ENCODE measurements at places on chromosomes 12 and 14.
A peak's percentile ranks its signal among the peaks of the same experiment; 100 is the strongest.

- no peak for DNase-seq
Measured at GRCh38 chr12:20560935-20561334, 134.2 kb upstream of the SLCO1C1 start.

- no peak for DNase-seq
Measured at GRCh38 chr12:111706145-111706544, 20.3 kb downstream of the ACAD10 start.

DNA sequence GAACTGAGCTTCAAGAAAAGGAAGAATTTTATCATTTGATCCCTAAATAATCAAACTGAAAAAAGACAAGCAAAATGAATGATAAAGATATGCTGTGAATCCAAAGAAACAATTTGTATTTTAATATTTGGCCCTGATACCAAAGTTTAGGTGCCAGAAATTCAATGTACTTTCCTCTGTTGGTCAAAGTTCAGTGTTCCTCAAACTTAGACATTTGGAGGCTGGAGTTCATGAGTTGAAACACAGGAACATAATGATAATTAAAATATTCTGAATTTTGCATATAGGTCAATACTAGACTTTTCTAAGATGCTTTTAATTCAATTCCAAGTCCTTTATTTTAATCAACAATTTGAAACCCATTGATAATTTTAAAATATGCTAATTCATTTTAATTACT is 1007.7 kb upstream of the ATXN7L3B start:
- DNase-seq: no peak

GRCh38 chr12:31216479-31216878 is 109.5 kb downstream of the SINHCAF start:
- DNase-seq: no peak

GRCh38 chr12:2450553-2450952 is 344.2 kb upstream of the FKBP4 start:
- DNase-seq: no peak

- no peak for DNase-seq
Measured at GRCh38 chr12:91704446-91704845, 441.2 kb downstream of the BTG1 start.

GRCh38 chr12:100229036-100229635 is 28.5 kb downstream of the ACTR6 start:
- no peak for DNase-seq

DNA sequence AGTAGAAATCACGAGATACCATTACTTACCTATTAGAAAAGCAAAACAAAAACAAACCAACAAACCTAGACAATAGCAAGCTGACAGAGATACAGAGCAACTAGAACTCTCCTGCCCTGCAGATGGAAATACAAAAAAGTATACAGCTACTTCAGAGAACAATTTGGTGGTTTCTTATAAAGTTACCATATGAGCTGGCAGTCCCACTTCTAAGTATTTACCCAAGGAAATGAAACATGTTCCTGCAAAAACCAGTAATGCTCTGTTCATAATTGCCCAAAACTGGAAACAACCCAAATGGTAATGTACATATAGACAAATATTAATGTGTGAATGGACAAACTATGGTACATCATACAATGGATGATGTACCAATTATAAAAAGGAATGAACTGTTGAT is 31.7 kb downstream of the FUT8 start:
- DNase-seq: no peak

GRCh38 chr12:89521364-89522223 is 3.0 kb downstream of the GALNT4 start:
- DNase-seq: no peak

GRCh38 chr12:14774074-14774905 is 29.0 kb downstream of the WBP11 start:
- peak; percentile 63 for DNase-seq

DNA sequence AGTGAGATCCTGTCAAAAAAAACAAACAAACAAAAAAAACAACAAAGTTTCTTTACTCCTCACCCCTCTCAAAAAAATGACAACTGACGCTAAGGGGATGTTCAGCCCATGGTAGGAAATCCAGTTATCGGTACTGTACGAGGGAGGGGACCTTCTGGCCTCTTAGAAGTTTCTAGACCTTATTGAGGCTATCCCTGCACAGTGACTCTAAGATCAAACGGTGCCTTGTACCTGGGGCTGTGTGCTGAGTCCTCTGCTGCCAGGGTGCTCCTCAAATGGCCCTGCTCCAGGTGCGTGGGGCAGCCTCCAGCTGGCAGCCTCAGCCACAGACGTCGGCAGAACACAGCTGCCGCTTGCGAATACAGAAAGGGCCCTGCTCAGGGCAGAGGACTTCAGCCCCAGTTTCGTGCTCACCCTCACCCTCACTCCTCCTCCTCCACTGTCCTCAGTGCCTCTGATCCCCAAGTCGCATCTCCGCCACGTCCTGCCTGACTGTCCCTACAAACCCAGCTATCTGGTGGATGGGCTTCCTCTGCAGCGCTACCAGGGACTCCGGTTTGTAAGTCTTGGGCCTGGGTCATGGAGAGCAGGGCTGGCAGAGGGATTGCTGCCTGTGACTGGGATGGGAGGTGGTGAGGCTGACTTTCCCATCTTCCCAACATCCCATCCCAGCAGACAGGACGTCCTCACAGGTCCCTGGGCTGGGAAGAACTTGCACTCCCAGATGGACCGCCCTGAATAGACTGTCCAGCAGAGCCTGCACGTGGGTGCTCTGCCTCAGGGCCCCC is 90.9 kb downstream of the B4GALNT3 start:
- DNase-seq: no peak

- no peak for DNase-seq
Measured at GRCh38 chr12:67748743-67749040, 100.1 kb downstream of the DYRK2 start.

GRCh38 chr12:114241973-114242434 is 163.9 kb downstream of the TBX5 start:
- no peak for DNase-seq

- DNase-seq: no peak
Measured at GRCh38 chr14:104595911-104596450, 8.6 kb downstream of the TMEM179 start.

- DNase-seq: no peak
Measured at GRCh38 chr14:91116913-91117588, 3.2 kb downstream of the DGLUCY start.

GRCh38 chr12:120514002-120514401 is 15.0 kb downstream of the COQ5 start:
- no peak for DNase-seq

- DNase-seq: no peak
Measured at GRCh38 chr12:109630815-109631214, 57.2 kb downstream of the MVK start.

- DNase-seq: no peak
Measured at GRCh38 chr12:113341535-113341934, 6.6 kb upstream of the SLC8B1 start.

GRCh38 chr12:85664429-85664828 is 171.8 kb downstream of the RASSF9 start:
- DNase-seq: no peak

- no peak for DNase-seq
Measured at GRCh38 chr12:126551869-126552268, 1486.6 kb downstream of the AACS start.

- DNase-seq: no peak
Measured at GRCh38 chr12:58443273-58443980, 476.9 kb downstream of the LRIG3 start.

- DNase-seq: no peak
Measured at GRCh38 chr12:102169922-102170621, 27.6 kb downstream of the PMCH start.

- DNase-seq: no peak
Measured at GRCh38 chr12:30823764-30824163, 69.0 kb upstream of the CAPRIN2 start.

GRCh38 chr12:131959116-131959515 is 9.4 kb downstream of the EP400 start:
- no peak for DNase-seq

DNA sequence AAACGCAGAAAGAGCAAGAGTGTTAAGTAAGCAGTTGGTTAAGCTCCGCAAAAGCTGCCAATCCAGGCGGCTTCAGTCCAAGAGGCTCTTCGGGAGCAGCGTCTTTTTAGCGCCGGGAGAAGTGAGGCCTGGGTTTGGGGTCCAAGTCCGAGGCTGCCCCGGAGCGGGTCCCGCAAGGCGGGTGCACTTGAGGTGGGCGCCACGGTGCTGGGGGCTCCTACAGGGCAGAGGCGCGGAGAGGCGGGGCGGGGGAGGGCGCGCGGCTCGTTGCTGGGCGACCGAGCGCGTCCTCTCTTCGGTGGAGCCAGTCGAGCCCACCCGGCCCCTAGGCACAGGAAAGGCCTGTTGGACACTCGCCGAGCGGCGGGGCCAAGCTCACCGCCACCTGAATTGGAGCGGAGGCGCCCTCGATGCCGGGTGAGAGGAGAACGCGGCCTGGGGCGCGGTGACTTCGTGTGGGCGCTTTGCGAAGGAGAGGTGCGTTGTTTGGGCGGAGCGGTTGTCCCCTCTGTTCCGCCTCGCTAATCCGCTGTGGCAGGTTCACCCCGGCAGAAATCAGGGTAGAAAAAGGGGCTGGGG is 15.6 kb downstream of the TTC6 start:
- DNase-seq: no peak

DNA sequence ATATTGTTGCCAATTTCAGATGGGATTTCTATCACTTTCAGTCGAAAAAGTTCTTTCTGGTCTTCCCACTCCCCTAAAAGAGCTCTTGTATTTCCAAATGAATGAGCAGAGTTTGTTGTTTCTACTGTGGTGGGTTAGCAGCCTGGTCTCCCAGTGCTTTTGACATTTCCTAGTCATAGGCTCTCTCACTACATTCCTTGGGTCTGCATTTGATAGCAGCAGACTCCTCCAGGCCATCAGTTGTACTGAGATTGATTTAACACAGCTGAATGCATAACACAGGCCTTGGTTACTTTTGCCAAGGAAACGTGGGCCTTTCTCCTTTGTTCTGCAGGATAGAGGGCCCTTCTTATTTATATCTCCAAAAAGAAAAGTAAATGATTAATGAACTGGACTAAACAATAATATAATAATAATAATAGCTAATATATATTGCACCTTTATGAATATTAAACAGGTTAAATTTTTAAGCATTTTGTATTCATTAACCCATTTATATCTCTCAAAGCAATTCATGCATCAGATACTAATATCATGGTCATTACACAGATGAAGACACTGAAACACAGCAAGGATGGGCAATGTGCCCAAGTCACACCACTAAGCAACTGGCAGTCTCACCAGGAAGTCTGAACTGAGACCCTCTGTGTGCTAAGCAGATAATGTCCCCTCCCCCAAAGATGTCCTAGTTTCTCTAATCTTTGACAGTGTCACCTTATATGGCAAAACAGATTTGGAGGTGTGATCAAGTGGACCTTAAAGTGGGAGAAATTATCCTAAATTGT is 1579.2 kb downstream of the AACS start:
- no peak for DNase-seq

GRCh38 chr12:31224768-31225448 is 101.0 kb downstream of the SINHCAF start:
- DNase-seq: no peak

GRCh38 chr12:32944195-32944594 is 47.6 kb upstream of the PKP2 start:
- no peak for DNase-seq

- no peak for DNase-seq
Measured at GRCh38 chr12:91155990-91156389, 26.6 kb downstream of the DCN start.

- peak; percentile 55 for DNase-seq
Measured at GRCh38 chr14:23034498-23035302, at the start of gene PSMB5. PSMB5 (minus strand) TSS chr14:23034900; CDS start chr14:23034881, 19 bp downstream.
